PC-3 (cell line): ENCODE measurements at places on chromosomes 2 and 18. TPM values are rescaled to one million over a fixed set of nuclear protein-coding genes. Genes with fewer than 3 reads are reported as not detected.
A peak's percentile ranks its signal among the peaks of the same experiment; 100 is the strongest.

DNA sequence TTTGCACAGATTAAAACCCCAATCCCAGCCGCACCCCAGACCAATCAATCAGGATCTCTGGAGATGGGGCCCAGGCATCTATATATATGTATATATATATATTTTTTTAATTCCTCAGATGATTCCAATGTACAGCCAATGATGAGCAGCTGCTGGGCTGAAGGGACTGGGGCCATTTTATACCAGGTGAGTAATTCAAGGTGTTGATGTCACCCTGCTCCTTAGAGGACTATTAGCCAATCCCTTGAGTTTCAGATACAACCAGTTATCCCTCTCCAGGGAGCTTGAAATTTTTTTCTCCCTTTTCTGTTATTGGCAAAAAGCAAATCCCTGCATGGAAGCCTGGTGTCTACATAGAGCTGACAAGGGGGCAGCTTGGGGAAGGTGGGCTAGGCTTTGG lies 59.8 kb downstream of the MCFD2 start:
- peaks cover 53% of the 10 kb centered on the region for H3K4me1 ChIP-seq
- DNase-seq = peak; percentile 77
- no peaks in the 10 kb centered on the region for H3K27me3 ChIP-seq

DNA sequence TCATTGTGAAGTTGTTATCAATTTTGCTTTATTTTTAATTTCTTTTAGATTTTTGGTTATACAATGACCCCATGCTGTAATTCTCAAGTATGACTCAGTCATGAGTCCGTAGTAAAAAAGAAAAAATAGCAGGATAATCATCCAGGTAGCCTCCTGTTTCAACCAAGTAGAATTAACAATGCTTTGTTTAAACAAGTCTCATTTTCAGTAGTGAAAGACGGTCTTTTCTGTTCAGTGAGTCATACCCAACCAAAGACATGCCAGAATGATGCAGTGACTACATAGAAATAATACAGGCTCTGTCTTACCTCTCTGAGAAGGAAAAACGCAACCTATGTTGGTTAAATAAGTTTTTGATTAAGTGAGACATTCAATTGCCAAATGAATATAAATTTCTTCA lies 67.8 kb upstream of the DSC1 start:
- peaks cover 17% of the 10 kb centered on the region for H3K4me1 ChIP-seq
- no peaks in the 10 kb centered on the region for H3K36me3 ChIP-seq
- DNase-seq = peak; percentile 80
- 0 out of 2 replicates have a peak overlapping the region, but pooled peaks have one; percentile 30 for H3K4me3 ChIP-seq
- peak overlapping the region; percentile 90 for H3K27ac ChIP-seq

GRCh38 chr18:332721-333510 lies 65.1 kb upstream of the THOC1 start:
- no peak overlapping the region for H3K4me3 ChIP-seq
- no peaks in the 10 kb centered on the region for H3K36me3 ChIP-seq
- no peak overlapping the region for H3K27ac ChIP-seq

DNA sequence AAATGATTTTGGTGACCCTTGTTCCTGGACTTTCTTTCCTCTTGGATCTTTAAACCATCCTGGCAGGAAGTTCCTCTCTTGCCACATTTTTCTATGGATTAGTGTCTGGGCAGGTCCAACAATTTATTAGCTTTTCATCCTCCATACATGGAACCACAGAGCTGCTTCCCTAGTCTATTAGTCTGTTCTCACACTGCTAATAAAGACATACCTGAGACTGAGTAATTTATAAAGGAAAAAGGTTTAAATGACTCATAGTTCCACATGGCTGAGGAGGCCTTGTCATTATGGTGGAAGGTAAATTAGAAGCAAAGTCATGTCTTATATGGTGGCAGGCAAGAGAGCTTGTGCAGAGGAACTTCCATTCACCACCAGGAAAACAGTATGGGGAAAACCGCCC lies 122.9 kb downstream of the DDX1 start:
- no peak overlapping the region for H3K27ac ChIP-seq
- H3K27me3 ChIP-seq = peaks cover 28% of the 10 kb centered on the region; the same call in 1 of the 2 replicates
- no peak overlapping the region for H3K4me3 ChIP-seq
- no peaks in the 10 kb centered on the region for H3K4me1 ChIP-seq
- no peaks in the 10 kb centered on the region for H3K36me3 ChIP-seq
- DNase-seq = no peak

DNA sequence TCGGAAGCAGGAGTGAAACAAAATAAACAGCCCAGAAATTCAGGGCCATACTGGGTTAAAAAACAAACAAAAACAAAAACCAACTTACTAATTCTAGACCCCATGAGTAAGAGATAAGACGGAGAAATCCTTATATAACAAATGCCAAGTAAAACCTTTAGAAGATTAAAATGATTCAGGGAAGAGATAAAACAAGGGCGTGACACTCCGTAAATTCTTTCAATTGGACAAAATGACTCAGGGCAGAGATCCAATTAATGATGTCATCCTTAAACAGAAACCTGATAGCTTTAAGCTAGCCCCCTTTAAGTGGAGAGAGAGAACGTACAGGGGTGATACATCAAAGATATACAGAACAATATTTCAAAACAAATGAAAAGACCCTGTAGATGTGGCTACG lies 317.4 kb downstream of the NBAS start:
- H3K4me3 ChIP-seq = no peak overlapping the region
- peak; percentile 55 for DNase-seq

DNA sequence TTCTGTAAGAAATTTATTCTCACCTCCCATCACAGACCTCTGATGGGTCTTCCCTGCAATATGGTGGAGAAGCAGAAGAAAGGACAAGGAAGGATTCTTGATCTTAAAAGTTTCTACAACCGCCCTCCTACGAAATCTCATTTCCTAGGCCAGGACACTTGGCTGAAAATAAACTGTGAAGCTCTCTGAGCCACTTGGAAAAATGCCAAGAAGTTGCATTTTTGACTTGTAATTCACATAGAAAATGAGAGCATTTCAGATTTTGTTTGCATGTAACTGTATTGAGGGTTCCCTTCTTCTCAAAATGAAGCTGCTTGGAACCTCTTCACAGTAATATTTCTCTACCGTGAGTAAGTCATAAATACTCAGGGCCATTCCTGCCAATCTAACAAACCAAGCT lies 458.3 kb upstream of the SLC14A2 start:
- H3K27ac ChIP-seq = no peak overlapping the region
- H3K4me3 ChIP-seq = no peak overlapping the region
- peaks cover 4% of the 10 kb centered on the region; the same call in 1 of the 2 replicates for H3K4me1 ChIP-seq
- no peak for DNase-seq
- H3K36me3 ChIP-seq = no peaks in the 10 kb centered on the region

- H3K4me3 ChIP-seq = no peak overlapping the region
- no peak for DNase-seq
- H3K27me3 ChIP-seq = no peaks in the 10 kb centered on the region
- H3K27ac ChIP-seq = no peak overlapping the region
- no peaks in the 10 kb centered on the region for H3K36me3 ChIP-seq
- H3K4me1 ChIP-seq = no peaks in the 10 kb centered on the region; the same call in 1 of the 2 replicates
Observed at GRCh38 chr18:49048396-49049020, 97.7 kb upstream of the SMAD7 start.

DNA sequence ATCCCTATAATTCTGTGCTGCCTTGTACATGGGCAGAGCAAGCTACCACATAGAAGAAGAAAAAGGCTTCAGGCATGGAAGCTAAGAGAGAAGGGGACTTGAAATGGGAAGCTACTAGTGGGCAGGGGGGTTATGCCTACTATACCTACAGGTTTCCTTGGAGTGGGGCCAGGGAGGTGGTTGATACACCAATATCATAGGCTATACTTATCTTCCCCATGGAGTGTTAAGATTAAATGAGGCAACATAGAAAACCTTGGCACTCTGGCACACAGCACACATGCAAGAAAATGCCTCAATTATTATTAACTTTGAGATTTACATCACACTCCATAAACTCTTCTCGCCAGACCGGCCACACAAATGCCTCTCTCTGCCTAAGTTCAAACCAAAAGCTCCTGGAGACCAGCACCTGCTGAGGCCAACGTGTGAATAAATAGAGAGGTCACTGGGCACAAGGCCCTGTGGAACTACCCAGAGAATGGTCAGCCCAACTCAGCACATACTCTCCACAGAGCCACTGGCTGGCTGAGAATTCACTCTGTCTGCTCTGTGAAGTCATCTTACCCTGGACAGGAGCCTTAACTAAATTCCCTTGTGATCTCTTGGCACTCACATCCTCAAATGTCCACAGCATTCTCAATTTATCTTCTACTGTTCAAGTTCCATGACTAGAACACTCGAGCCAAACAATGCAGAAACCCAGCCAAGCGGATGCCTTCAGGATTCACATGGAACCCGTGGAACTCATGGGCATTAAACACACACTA lies 498.7 kb downstream of the BCL11A start:
- peaks cover 31% of the 10 kb centered on the region for H3K27me3 ChIP-seq
- DNase-seq = no peak
- no peaks in the 10 kb centered on the region for H3K4me1 ChIP-seq
- H3K4me3 ChIP-seq = no peak overlapping the region
- H3K36me3 ChIP-seq = no peaks in the 10 kb centered on the region

DNA sequence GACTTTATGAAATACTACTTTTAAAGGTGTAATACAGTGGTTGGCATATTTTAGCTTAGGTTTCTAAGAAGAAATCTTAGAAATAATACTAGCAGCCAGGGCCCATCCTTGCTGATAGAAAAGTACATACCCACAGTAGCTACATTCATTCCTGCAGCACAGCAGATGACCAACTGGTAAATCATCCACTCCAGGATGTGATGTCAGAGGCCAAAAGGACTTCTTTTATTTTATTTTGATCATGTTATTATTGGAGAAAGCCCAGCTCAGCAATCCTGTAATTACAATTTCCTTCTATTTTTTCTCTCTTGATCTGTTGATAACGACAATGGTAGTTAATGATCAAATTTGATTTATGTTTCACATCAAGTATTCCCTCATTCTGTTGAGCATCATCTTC lies 18.0 kb upstream of the TTN start:
- H3K27ac ChIP-seq = no peak overlapping the region
- no peaks in the 10 kb centered on the region for H3K36me3 ChIP-seq
- peak; percentile 62 for DNase-seq

GRCh38 chr18:1658908-1659566 lies 754.4 kb downstream of the ADCYAP1 start:
- no peak overlapping the region for H3K27ac ChIP-seq
- peaks cover 61% of the 10 kb centered on the region for H3K27me3 ChIP-seq
- H3K4me3 ChIP-seq = no peak overlapping the region
- no peak for DNase-seq
- H3K4me1 ChIP-seq = no peaks in the 10 kb centered on the region

IL36A gene
- total RNA-seq = not detected in 2 replicates

TUBB6 gene
- total RNA-seq = 191 and 232 TPM in 2 replicates

NYAP2 gene
- not detected in 2 replicates for total RNA-seq

COL3A1 gene
- total RNA-seq = 0.23 and 0.36 TPM in 2 replicates

TEKT4 gene
- total RNA-seq = not detected in 2 replicates

GREB1 gene
- 0.29 and 0.62 TPM in 2 replicates for total RNA-seq
